ENCODE measurements at places on chromosomes 7 and 10.
A peak's percentile ranks its signal among the peaks of the same experiment; 100 is the strongest.

- DNase-seq = no peak
Measured at GRCh38 chr10:6868036-6868725, 288.1 kb upstream of the PRKCQ start.

- DNase-seq = no peak
Measured at GRCh38 chr10:3524086-3524960, 260.7 kb downstream of the KLF6 start.

- DNase-seq = no peak
Measured at GRCh38 chr10:95758351-95759025, 2.5 kb downstream of the ENTPD1 start.

DNA sequence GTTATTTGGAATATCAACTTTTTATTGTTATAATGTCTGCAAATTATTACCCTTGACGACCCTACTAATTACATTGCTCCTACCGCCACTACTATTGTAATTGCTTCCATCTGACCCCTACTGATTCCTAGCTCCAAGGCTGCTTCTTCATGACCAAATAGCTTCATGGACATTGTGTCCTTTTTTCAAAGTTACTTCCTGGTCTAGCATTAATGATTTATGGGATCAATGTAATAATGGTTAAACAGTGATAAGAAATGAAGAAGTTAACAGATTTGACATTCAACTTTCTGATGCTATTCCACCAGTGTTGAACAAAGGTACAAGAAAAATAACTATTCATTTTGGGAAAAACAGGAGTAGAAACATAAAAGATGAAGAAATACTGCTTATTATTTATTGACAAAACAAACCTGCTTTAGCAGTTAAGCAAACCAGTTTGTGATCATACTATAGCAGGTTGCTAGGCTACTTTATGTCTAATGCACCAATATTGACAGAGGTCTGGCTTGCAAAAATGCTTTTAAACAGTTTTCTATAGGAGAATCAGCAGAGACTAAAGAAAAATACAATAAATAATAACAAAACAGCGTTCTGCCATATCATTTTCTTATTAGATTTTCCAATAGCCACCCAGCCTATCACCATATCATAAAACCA, 125.8 kb downstream of the PCLO start:
- no peak for DNase-seq

- no peak for DNase-seq
Measured at GRCh38 chr7:73642834-73643233, 18.5 kb upstream of the MLXIPL start.

DNA sequence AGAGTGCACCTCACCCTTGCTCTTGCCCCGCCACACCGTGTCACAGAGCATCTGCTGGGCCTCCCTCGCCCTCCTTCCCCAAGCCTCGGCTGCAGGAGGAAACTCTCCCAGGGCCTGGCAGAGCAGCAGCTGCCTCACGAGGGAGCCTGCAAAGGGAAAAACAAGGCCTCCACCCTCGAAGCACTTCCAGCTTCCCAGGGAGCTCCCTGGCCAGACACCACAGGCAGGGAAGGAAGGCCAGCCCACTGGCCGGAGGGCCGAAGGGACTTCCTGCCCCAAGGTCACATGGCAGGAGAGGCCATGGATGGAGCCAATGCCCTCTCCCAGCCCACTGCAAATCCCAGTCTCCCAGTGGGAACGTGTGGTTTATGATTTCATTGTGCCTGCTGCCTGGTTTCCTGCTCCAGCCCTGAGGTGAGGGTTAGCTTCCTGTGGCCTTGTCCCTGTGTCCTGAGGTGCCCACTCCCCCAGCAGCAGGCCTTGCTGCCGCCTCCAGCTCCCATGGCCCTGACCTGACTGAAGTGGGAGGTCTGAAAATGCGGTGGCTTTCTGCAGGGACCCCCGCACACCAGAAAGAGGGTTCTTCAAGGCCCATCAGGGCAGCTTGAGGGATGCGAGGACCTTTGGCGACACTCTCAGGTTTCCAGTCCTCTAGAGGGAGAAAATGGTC, 100.5 kb upstream of the PPIF start:
- peak; percentile 36 for DNase-seq

GRCh38 chr7:30799206-30799975, 28.2 kb downstream of the MINDY4 start:
- no peak for DNase-seq

- DNase-seq = no peak
Measured at GRCh38 chr7:8601121-8601520, 167.7 kb downstream of the NXPH1 start.

DNA sequence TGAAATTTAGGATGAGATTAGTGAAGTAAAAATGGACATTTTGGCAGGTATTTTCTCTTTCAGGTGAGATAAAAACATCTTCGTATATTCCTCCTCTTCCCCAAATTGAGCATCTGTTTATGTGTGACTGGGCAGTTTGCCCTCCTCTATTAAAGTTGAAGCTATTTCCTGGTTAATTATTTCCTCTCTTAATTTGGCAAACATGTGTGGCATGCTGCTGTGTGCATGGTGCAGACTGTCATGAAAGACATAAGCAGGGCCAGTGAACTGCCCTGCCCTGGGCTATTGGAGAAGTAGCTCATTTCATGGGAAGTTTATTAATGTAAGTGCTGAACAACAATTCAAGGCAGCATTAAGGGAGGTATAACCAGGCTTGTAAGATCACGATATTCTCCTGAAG, 52.6 kb downstream of the EVX1 start:
- no peak for DNase-seq

- no peak for DNase-seq
Measured at GRCh38 chr10:7701158-7701742, 1.9 kb upstream of the ITIH2 start.

- DNase-seq = peak; percentile 77
Measured at GRCh38 chr10:22475651-22476600, 130.6 kb downstream of the SPAG6 start.

DNA sequence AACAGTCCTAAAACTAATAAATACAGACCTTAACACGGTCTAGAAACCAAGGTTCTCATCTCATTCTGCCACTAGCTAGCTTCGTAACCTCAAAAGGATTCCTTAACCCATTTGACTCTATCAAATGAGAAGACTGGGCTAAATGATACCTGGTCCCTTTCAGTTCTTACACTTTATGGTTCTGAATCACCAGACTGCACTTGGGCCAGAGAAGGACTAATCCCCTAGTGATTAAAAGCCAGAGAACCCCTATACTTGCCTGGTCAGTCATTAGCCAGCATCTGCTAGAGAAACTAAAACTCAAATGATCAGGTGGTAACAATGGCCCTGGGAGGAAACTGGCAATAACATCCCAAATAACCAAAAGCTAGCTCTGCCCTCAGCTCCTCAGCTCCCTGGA, 16.8 kb downstream of the TMEM243 start:
- DNase-seq = no peak

DNA sequence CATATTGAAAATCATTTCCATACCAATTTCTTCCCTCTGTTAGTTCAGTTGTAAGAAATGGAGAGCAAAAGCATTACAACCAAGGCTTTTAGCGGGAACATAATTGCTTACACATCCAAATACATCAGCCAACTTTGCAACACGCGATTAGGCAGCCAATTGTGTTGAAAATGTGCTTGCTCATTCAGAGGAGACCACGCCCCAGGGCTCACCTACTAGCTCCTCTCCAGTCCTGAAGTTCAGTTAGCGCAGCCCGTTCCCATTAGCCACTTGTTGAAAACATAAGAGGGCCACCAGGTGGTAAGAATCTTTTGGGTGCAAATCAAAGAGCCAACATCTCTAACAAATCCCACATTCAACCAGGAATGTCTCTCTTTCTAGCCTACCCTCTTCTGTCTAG, 213.2 kb upstream of the MDFIC start:
- no peak for DNase-seq

DNA sequence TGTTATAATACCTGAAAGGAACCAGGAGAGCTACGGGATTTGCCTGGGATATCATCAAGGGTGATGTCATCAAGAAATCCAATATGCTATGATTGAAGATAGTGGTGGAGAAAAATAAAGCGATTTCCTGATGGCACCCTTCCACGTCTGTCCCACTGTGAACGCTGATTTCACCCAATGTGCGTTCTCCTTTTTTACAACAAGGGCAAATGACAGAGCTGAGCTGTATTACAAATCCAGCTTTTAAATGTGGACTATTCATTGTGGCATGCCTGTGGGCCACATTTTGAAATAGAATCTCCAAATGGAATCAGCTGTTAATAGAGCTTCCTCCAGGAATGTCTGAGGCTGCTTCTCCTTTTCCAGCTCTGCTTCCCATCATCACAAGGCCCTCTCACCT, 23.3 kb downstream of the SLC13A4 start:
- no peak for DNase-seq

DNA sequence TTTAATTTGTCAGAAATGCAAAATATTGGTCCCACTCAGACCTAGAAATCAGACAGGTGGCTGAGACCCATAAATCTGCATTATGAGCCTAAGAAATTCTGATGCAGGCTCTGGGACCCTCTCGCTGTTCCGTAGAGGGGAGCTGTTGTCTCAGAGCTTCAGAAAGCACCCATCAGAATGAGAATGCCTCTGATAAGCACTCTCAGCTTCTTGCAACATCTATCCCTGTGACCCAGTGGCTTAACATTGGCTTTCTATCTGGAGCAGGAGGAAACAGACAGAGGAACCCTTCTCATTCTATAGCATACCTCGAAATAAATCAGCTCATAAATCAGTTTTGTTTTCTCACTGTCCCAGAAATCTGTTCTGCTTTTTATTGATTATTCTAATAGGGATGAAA, 184.6 kb upstream of the SP4 start:
- no peak for DNase-seq

GRCh38 chr10:47109906-47110305, 190.1 kb upstream of the GDF10 start:
- DNase-seq = no peak

DNA sequence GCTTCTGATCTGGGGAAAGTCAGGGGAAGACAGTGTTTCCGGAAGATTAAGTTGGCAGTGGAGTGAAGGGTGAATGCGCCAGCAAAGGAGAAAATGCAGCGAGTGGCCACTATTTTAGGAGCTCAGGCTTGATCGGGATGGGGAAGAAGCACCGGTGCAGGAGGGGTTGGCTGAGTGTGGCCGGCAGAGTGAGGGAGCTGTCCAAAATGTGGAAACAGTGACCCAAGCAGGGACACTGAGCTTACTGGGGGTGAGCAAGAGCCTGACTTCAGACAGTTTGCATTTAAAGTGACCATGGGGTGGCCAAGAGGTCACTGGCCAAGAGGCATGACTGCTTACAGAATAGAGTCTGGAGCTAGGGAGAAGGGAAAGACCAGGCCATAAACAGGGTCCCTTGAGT, 79.3 kb downstream of the GOLGA7B start:
- no peak for DNase-seq

DNA sequence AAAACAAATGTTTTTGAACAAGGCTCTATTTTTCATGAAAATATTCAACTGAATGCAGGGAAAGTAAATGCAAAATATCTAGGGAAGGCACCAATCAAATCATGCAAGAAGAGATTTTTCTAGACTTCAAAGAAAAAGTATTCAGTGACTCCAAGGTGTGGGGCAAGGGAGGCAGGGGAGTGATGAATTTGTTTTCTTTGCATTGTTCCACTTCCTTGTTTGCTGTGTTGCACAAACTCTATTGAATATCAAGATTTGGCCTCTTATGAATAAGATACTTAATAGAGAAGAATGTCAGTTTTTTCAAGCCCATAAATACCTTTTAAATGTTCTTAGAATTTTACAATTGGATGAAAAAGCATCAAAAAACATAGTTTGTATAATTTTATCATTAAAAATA, 26.4 kb downstream of the STEAP1 start:
- DNase-seq = no peak

DNA sequence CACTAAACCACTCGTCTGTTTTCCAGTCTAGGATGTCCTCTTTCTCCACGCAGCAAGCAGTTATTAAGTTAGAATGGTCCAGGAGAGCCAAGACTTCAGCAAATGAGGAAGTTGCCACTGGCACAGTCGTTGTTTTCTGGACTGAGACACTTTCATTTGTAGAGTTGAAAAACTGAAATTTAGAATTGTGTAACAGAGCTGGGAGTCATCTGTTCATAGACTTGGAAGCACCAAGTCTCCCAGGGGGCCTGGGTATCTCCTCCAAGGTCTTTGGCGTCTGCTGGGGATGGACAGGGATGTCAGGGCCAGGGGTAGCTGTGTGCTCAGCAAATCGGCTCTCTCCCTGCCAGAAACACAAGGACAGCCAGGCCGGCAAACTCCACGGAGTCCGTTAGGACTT, 208.4 kb downstream of the FANK1 start:
- DNase-seq = no peak

DNA sequence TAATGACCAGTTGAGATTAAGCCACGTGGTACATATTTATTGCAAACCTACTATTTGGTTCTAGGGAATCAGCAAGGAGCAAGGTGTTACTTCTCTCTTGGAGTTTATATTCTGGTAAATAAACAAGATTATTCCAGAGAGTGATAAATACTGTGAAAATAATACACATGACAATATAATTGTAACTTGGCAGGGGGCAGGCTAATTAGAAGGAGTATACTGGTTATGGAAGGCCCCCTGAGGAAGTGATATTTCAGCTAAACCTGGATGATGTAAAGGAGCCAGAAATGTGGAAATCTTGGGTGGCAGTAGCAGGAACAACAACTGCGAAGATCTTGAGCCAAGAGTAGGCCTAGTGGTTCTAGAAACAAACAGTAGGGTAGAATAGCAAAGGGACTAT, 111.8 kb downstream of the SDK1 start:
- no peak for DNase-seq

- DNase-seq = no peak
Measured at GRCh38 chr7:73560109-73560835, 2.8 kb upstream of the BCL7B start.

- DNase-seq = no peak
Measured at GRCh38 chr10:22589851-22590514, 124.4 kb downstream of the PIP4K2A start.

DNA sequence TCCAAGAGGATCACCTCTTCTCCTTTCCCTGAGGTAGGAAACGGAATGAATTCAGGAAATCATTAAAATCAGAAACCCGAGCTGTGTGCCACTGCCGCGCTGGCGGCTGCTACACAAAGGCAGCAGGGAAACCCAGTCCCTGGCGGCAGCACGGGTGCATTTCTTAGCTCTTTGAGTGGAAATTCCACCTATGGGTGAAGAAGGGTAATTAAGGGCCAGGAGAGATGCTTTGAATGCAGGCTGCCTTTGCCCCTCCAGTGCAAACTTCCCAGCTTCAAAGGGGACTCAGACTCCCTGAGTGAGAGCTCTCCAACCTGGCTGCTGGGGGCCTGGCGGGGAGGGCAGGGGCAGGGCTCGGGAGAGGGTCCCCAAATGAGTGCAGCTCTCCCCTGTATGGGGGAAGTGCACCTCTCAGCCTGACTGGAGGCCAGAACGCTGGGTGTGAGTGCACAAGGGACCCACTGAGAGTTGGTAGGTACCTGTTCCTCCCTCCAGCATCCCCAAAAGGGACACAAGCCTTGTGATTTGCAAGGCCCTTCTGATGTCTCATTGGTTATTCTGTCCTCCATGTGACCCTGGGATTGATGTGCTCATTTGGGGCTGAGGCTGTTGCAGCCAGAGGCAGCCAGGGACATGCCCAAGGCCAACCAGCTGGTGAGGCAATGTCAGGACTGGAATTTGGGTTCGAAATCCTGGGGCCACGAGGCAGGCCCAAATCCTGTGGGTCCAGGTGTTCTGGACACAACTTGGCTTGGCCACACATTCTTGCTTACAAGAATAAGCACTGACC, 16.3 kb upstream of the ZMIZ1 start:
- no peak for DNase-seq

- DNase-seq = no peak
Measured at GRCh38 chr7:130145424-130146100, 59.6 kb downstream of the TMEM209 start.
